ENCODE measurements at places on chromosomes 1 and 21. TPM values are rescaled to one million over a fixed set of nuclear protein-coding genes. Genes with fewer than 3 reads are reported as not detected.

DNA sequence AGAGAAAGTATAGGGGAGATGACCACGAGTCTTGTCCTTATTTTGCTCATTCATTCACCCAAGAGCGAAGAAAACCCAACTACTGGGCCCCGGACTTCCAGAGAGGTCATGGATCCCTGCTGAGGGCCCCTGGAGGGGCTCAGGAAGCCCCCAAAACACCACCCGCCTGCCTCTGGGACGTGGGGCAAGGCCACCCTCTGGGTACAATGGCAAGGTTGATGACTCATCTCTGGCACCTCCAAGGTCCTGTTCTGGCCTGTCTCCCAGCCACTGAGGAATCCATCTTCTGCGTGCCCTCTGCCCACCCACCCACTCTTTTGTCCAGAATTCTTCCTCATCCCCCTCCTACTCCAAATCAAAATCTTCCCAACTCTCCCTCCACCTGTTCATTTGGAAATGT is 21.3 kb upstream of the PRDM15 start:
- no peak for DNase-seq

DNA sequence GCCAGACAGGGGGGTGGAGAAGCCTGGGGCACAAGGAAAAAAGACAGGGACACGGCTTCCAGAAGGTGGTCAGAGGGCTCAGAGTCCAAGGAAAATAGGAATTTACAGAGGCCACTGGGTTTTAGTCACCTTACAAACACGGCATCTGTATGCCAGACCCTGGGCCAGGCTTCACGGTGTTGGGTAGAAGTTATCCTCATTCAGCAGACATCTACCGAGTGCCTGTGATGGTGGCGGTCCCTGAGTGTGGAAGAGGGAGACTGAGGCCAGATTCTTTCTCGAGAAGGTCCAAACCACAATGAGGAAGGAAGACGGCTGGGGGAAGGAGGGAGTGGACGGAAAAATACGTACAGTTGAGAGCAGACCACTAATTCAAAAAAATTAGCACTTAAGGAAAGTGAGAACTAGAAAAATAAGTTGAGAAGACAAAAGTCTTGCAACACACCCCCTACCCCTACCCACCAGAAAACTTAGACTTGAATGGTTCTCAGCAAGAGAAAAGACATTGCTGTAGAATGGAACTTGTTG is 864 bp upstream of the BTG2 start:
- DNase-seq: no peak

- DNase-seq: no peak
These were observed 45.6 kb downstream of the ZZZ3 start for GRCh38 chr1:77636864-77637263.

DNA sequence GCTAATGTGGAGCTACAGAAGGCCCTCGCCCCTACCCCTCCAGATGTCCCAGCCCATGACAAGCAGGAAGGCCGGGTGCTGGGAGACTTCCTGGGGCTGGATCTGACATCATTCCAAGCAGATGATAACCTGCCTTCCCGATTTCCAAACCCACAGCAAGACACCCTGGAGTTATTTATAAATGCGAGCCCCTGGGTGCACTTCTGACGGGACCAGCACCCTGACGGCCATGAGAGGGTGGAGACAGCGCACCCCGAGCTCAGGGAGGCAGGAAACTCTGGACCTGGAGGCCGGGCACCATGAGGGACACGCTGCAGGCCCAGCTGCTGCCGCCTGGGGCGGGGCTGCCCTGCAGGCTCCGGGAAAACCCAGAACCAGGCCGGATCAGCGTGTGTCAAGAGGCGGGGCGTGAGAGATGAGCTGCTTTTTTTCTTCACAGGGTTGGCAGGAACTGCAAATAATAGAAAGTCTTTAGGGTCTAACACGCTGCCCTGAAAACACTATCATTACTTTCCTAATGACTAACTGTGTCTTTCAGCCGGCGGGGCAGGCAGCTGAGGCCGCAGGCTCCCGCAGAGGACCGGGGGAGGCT is 2.5 kb upstream of the PCBP3 start:
- DNase-seq: no peak

The MKNK1 gene
- 37.5 TPM for total RNA-seq

Data from activated T-cell treated with anti-CD3 and anti-CD28 coated beads, Interleukin-2, amount 50 U/mL, for 72 hours (primary cell).